ENCODE measurements at places on chromosomes 1 and 21. TPM values are rescaled to one million over a fixed set of nuclear protein-coding genes. Genes with fewer than 3 reads are reported as not detected.

SYTL1 gene
- polyA plus RNA-seq, result 8.2 TPM

FAAP20 gene
- polyA plus RNA-seq, result 68.8 TPM

TACSTD2 gene
- polyA plus RNA-seq, result 43.7 TPM

C8B gene
- not detected for polyA plus RNA-seq

KDF1 gene
- polyA plus RNA-seq, result 9.2 TPM

PDC gene
- polyA plus RNA-seq, result 0.22 TPM

TTLL7 gene
- polyA plus RNA-seq, result 2.8 TPM

TNFRSF4 gene
- 2.5 TPM for polyA plus RNA-seq

OR2G6 gene
- 0.03 TPM for polyA plus RNA-seq

LCE3D gene
- not detected for polyA plus RNA-seq

ANKRD65 gene
- 19.9 TPM for polyA plus RNA-seq

ERVH48-1 gene
- 0.59 TPM for polyA plus RNA-seq

PKP1 gene
- 0.06 TPM for polyA plus RNA-seq

BNIPL gene
- polyA plus RNA-seq, result 2.6 TPM

AKNAD1 gene
- not detected for polyA plus RNA-seq

IRF6 gene
- 20.3 TPM for polyA plus RNA-seq

C1orf115 gene
- polyA plus RNA-seq, result 27.1 TPM

NR5A2 gene
- 2.5 TPM for polyA plus RNA-seq

SHISA4 gene
- 15.6 TPM for polyA plus RNA-seq

C1orf146 gene
- not detected for polyA plus RNA-seq

RGSL1 gene
- polyA plus RNA-seq, result not detected

NTMT2 gene
- polyA plus RNA-seq, result not detected

ITPKB gene
- 24.6 TPM for polyA plus RNA-seq

SH3BP5L gene
- 31.1 TPM for polyA plus RNA-seq

Data from right renal pelvis (tissue), 4 donors.